ENCODE measurements at places on chromosomes 13 and 19. TPM values are rescaled to one million over a fixed set of nuclear protein-coding genes. Genes with fewer than 3 reads are reported as not detected.

- DNase-seq = no peak
Measured at GRCh38 chr19:23101241-23101640, 15.6 kb upstream of the ZNF730 start.

DNA sequence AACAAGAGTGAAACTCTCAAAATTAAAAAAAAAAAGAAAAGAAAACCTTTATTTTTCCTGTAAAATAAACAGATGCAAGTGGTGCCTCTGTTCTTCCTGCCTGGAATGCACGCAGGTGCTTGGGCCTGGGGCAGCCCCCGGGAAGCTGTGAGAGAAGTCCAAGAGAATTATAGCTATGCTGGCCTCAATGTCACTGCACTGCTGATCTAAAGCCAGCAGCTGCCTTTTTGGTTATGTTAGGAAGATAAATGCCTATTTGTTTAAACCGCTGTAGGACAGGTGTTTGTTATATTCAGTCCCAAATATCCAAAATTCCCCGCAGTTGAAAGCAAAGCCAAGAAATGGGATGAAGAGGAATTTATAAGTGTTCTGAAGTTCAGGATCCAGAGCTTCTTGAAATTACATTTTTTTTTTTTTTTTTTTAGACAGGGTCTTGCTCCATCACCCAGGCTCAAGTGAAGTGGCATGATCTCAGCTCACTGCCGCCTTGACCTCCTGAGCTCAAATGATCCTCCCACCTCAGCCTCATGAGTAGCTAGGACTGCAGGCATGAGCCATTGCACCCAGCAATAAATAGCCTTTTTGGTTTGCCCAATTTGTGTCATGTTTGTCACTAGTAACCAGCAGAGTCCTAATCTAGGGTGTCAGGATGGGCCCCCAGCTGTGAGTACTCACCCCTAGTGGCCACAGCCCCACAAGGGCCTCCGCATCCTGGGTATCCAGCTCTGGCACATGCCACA is 2.2 kb downstream of the RINL start:
- DNase-seq = no peak

DNA sequence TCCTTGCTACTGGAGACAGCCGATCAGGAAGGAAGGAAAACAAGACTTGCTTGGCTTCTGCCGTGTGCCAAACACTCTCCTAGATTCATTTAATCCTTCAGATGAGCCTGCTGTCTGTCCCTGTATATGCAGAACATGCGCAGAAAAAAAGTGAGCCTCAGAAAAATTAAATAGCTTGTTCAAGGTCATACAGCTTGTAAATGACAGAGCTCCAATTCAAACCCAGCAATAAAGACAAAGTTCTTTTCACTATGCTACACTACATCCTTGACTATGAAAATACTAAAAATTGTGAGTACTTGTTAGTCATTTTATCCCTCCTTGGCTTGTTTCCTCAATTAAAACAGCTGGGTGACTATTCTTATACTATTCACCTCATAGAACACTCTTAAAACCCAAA is 121.4 kb downstream of the KCNRG start:
- no peak for DNase-seq

- no peak for DNase-seq
Measured at GRCh38 chr19:48478339-48479256, 9.4 kb downstream of the CYTH2 start.

The ATP1A3 gene
- under 0.01 TPM for total RNA-seq

The CXCL17 gene
- total RNA-seq = not detected

GRCh38 chr13:23749288-23749873 is 139.8 kb downstream of the MIPEP start:
- DNase-seq = no peak

- DNase-seq = peak; percentile 58
Measured at GRCh38 chr19:10230173-10230860, 814 bp downstream of the S1PR2 start.

DNA sequence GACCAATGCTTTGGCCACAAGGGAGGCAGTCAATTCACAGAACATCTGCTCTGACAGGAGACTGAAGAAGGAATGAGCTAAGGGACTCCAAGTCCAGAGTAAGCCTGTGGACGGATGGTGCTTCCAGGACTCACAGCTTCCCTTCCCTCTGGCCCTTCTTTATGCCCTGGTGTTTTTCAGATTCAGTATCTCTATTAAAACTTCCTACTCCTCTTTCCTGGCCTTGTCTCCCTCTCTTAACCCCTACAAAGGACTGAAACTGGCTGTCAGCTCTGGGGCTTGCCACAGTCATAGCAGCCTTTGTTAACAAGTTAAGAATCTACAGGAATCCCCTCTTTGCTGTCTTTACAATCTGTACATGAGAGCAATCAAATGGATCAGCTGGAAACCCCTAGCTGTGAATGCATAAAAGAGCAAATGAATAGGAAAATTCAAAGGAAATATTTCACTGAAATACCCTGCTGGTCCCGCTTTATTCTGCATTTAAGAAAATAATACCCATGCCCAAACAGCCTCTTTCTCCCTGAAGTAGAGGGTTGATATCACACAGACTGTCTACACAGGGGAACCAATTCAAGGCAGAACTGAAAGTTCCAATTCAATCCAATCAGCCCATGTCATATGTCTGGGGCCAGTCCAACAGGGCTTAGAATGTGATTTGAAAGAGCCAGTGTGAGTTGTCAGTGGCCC is 192.3 kb downstream of the MZT1 start:
- DNase-seq = no peak

DNA sequence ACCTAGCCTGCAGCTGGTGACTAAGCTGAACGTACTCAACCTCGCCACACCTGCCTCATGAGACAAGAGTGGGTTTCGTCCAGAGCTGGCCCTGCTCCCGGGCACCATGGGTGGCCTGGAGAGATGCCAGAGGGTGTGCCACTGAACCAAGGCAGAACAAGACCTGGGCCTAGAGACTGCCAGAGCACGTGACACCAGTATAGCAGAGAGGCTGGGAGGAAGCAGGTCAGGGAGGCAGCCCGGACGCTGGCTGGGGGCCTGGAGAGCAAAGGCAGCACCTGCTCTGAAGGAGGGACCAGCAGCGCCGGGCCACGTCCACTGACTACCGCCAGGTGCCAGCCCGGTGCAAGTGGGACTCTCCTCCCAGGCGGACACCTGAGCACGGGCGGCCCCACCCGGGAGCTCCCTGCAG is 7.3 kb upstream of the C13orf46 start:
- no peak for DNase-seq

DNA sequence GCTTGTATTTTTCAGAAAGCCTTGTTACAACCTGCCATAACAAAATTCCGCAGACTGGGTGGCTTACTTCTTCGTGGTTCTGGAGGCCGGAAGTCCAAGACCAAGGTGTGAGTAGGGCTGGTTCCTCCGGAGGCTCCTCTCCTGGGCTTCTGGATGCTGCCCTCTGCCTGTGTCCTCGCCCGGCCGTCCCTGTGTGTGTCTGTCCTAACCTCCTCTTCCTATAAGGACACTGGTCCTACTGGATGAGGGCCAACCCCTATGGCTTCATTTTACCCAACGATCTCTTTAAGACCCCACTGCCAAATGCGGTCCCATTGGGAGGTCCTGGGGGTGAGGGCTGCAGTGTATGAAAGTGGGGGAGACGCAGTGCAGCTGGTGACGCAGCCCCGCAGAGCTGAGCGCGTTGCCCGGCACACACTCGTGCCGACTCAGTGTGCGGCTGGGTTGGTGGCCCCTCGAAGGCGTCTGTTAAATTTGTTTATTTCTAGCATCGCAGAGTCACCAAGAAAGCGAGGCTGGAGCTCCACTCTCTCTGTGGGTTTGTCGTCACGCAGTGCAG is 116.7 kb downstream of the SOX1 start:
- DNase-seq = no peak

DNA sequence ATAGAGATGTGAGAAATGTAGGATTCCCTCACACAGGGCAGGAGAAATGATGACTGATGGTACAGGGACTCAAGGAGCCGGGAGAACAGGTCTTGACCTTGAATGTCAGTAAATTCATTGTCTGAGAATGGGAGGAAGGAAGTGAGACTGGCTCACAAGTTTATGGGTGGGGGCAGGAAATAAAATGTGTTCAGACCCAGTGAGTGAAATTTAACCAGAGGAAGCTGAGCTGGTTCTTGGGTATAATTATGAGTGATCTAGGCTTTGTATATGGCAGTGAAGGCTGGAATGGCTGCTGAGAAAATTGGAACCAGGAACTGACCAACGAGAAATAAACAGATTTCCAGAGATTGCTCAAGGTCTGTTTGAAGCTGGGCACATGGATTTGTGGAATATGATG is 6.3 kb upstream of the IGSF23 start:
- peak; percentile 62 for DNase-seq

The ATCAY gene
- 0.36 TPM for total RNA-seq

DNA sequence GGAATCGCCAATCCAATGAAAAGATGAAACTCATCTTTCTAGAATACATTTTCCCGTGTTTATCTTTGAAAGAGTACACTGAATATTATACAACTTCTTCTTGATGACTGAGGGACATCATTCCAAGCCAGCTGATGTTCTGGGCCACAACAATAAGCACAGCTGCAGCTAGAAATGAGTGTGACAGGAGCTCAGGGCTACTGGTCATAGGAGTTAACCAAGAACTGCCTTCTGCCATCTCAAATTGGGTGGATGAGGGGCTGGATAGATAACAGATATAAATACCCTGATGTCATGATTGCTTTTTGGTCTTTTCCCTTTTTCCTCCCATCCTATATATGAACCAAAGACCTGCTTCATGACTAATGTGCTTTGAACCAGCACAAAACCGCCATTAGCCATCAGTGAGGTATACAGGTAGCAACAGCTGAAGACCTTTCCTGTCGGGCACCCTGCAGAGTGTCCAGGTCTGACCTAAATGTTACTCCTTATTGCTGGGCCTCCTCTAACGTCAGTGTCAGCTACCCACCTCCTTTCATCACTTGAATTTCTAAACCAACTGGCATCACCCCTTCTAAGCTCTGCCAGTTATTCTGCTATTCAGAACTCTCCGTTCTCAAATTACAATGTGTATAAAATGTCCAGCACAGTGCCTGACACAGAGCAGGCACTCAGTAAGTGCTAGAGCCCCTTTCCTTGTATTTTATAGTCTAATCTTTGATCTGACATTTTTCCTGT is 178.2 kb downstream of the ENOX1 start:
- no peak for DNase-seq

The SCEL gene
- not detected for total RNA-seq

DNA sequence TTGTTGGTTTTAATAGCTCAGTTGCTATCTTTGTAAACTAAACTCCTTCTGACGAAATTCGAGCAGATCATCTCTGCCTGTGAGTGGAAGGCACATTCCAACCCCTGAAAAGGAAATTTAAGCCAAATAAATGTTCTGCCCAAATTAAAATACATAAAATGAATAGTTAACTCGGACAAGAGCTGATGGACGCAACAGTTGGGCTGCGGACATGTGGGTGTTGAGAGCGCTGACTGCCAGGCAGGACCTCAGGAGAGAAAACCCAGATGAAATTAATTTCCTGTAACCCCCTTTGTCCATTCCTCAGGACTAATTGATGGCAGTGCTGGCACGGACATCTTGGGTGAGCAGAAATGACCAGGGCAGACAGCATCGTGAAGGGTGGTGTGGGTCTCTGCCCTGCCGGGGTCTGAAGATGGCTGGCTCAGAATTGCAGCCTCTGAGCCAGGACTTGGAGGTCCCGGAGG is 86.5 kb downstream of the TSHZ3 start:
- DNase-seq = peak; percentile 34

DNA sequence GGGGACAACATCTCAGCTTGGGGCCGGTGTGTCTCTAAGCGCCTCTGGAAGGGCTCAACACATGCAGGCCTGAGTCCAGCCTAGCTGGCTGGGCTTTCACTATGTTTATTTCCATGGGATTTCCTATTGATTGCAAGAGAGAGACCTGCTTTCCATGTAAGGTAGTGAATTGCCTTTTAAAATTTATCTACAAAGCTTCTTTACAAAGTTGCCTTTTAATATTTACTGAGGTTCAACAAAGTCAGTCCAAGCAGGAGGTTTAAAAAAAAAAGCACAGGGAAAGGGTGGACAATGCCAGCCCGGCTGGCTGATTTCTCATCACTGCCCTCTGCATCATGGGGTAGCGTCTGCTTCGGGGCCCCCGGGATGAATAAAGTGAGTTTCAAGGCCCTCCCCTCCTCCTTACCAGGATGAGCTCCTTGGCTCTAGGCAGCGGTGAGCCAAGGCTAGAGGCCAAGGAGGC is 15.8 kb downstream of the TLE2 start:
- no peak for DNase-seq

The URAD gene
- not detected for total RNA-seq

The ZNF229 gene
- total RNA-seq = 17.6 TPM

DNA sequence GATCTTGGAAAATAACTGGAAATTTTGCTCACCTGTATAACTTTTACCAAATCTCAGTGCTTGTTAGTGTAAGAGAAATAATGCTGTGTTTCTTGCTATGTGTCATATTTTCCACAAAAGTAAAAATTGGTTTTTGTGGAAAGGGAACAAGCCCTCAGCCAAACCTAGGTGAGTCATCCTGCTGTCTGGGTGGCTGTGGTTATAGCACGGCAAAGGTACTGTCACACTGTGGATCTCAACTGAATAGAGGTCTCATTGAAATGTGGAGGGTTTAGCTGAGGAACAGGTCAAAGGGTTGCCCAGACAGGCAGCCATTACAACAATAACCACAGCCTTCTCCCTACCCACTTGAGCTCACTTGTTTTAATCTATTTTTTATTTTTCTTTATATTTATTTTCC is 338.8 kb upstream of the DACH1 start:
- no peak for DNase-seq

- DNase-seq = peak; percentile 90
Measured at GRCh38 chr13:66933994-66934393, 296.1 kb downstream of the PCDH9 start.

DNA sequence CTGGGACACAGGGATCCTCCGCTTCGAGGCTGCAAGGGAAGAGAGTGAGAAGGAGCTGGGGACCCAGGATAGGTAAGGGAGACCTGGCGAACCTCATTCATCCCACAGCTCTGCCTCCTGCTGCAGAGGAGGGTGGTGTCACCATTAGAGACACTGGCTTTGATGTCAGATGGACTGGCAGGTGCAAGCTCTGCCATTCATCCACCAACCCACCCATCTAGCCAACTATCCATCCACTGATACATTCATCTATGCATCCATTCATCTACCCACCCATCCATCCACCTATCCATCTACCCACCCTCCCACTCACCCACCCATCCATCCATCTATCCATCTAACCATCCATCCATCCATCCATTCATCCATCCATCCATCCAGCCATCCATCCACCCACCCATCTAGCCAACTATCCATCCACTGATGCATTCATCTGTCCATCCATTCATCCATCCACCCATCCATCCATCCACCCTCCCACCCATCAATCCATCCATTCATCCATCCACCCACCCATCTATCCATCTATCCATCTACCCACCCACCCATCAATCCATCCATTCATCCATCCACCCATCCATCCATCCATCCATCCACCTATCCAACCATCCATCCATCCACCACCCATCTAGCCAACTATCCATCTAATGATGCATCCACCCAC is 5.7 kb downstream of the C19orf33 start:
- DNase-seq = no peak

The OBI1 gene
- 11.8 TPM for total RNA-seq

GRCh38 chr19:2097886-2098327 is 1.2 kb downstream of the IZUMO4 start:
- DNase-seq = no peak

Data from IMR-90 (cell line).